CD4-positive, CD25-positive, alpha-beta regulatory T cell (primary cell): ENCODE measurements at places on chromosomes 7 and 10. TPM values are rescaled to one million over a fixed set of nuclear protein-coding genes. Genes with fewer than 3 reads are reported as not detected.

GRCh38 chr10:50382576-50383023 lies 131.3 kb upstream of the ASAH2 start:
- DNase-seq, result no peak

- DNase-seq, result no peak
These were observed 103.8 kb upstream of the PPIF start for GRCh38 chr10:79243181-79244067.

BMPER gene
- not detected for total RNA-seq

GRCh38 chr10:73655990-73656298 lies at the start of gene SYNPO2L:
Gene SYNPO2L, minus strand, starts transcription at chr10:73656029. Its CDS starts 107 bp downstream, at chr10:73655922.
- DNase-seq, result no peak

GRCh38 chr10:62413652-62414051 lies 39.5 kb downstream of the ZNF365 start:
- no peak for DNase-seq

DNA sequence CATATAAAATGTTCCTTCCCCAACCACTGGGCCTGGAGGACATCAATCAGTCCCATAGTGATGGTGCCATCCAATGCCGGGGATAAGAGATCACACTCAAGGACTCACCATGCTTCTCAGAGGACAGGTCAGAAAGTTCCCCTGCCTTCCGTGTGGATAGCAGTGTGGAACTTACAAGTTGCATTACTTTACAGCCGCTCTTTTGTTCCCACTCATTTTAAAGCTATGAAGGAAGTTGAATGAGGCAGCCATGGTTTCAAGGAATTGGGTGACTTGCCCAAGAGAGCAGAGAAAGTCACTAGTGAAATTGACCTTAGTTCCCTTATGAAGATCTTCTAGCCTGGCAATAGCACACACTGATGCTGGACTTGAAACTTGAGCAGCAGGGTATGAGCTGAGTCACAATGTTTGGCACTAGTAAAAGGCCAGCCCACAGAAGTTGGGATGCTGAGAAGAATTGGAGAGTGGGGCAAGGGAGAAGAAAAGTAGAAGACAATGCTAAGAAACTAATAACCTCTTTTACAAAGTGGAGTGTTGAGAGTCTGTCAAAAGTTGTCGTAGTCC lies 78.7 kb downstream of the CXCL12 start:
- DNase-seq, result no peak

GIMAP8 gene
- 8.0 TPM for total RNA-seq

DNA sequence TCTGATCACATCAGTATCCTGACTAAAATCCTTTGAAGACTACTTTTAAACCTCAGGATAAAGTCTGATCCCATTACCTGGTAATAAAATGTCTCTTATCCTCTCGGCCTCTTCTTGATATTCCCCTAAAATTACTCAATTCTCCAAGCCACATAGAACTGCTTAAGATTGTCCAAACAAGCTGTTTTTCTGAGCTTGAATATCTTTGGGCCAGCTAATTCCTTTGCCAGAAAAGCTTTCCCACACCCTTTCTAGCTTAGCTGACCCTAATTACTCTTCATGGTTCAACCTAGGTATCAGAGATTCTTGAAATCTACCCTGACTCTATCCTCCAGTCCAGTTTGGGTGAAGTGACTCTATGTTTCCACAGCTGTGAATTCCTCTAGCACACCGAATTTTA lies 328.6 kb downstream of the CRPPA start:
- DNase-seq, result no peak

DPYSL4 gene
- 1.2 TPM for total RNA-seq

AEBP1 gene
- total RNA-seq, result 4.1 TPM
